Mesenteric fat pad (tissue), 1 donor: ENCODE measurements at places on chromosomes 1 and 21. TPM values are rescaled to one million over a fixed set of nuclear protein-coding genes. Genes with fewer than 3 reads are reported as not detected.
A peak's percentile ranks its signal among the peaks of the same experiment; 100 is the strongest.

DNA sequence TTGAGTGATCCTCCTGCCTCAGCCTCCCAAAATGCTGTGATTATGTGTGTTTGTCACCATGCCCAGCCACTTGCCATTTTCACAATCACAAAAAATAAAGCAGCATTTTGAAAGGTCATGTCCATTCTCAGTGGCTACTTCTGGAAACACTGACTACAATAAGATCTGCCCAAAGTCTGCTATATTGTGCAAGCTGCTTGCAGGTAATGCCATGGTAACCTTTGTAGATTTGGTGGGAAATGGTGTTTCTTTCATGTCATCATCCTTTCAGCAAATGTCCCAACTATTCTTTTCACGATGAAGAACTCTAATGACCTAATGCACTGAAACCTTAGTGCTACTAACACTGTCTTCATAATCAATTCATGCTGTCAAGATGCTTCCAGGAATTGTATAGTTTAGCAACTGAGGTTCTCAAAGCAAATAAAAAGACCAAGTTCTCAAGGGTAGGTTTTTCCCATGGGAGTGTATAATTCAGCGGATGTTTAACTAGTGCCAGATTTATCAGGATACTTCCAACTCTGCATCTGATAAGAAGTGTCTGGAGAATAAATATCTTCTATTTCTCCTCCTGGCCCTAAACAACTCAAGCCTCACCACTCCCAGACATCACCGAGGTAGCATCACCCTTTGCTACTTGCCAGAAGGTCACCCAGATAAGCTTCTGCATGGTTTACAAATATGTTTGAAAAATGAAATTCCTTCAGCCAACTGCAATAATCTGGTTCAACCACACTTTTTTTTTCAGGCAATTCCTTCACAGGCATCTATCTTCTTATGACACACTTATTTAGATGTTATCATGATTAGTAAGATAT is 132.0 kb upstream of the ZC3H11B start:
- DNase-seq, result no peak

Gene IQGAP3
- 0.55 TPM for total RNA-seq

- no peak for DNase-seq
Measured at GRCh38 chr1:219581344-219581743, 31.6 kb downstream of the ZC3H11B start.

- DNase-seq, result no peak
Measured at GRCh38 chr1:243494741-243495431, 239.0 kb downstream of the SDCCAG8 start.

- no peak for DNase-seq
Measured at GRCh38 chr1:62529227-62529626, 68.1 kb upstream of the ANGPTL3 start.

Gene NUP210L
- total RNA-seq, result not detected

GRCh38 chr1:23035823-23036452 is 16.7 kb downstream of the KDM1A start:
- no peak for DNase-seq

DNA sequence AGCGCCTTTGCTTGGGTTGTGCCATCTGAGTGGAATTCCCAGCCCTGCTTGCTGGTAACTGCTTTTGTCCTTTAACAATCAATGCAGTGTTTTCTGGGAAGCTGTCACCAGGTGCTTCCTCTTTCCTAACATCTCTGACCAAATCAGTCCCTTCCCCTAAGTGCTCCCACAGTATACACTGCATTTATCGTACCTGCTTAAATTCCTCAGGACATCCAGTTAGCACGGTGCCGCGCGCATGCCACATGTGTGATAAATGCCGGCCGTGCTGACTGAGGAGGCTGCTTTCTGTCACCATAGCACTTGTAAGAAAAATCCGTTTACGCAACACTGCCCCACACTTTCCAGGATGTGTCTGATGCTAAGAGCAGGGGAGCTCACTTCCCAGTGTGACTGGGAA is 115.4 kb downstream of the BCAR3 start:
- DNase-seq, result no peak

DNA sequence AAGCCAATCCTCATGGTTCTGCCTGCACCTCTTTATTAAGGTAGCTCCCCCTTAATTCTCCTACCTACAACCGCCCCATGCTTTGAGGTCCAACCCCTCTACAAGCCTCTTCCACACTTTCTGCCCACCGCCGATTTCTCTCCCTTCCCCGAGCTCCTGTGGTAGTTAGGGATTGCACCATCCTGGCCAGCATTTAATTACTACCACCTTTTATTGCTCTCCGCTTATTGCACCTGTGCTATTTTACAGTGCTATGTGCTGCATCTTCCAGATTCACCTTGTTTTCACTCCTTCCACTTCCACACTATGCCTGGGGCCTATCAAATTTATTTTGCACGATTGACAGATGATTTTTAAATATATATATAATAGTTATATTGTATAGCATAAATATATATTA is 29.3 kb upstream of the DNAJC11 start:
- DNase-seq, result no peak

Gene NBPF4
- not detected for total RNA-seq

- DNase-seq, result no peak
Measured at GRCh38 chr21:39874206-39874605, 7.0 kb downstream of the PCP4 start.

Gene ARHGEF11
- total RNA-seq, result 37.7 TPM

GRCh38 chr1:28508435-28508754 is 2.6 kb downstream of the RCC1 start:
- DNase-seq, result no peak

DNA sequence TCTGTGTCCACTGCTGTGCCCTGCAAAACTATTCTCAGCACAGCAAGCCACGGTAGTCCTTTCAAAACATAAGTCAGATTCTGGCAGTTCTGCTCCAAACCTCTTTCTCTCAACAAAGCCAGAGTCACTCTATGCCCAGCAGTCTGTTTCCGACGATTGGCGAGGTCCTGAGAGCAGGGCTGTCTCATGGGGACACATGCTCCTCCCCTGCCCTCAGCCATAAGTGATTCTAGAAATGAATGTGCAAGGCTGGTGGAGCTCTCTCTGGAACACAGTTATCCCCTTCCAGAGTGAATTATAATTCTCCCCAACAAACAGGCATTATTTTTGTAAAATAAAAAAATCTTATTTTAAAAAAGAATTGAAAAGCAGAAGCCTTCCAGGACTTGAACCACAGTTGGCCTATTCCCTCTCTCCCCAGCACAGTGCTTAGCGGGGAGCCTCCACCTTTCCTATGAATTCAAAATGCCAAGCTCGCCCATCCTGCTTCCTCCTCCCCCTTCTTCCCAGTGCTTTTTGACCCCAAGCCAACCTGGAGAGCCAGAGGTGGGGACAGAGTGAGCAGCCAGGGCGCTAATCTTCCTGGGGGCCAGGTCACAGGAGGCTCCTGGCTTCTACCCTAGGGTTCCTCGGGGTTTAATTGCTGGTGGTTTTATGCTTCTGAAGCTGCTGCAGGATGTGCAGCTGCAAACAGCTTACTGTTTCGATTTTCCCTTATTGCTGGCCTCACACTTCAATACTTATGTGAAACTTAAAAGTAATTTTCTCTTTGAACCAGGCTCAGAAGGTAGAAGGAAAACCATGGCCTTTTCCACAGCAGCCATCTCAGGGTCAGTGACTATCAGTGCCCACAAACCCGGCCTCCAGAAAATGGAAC is 41.1 kb downstream of the KCNJ6 start:
- DNase-seq, result no peak

GRCh38 chr1:226653311-226653921 is 85.7 kb downstream of the ITPKB start:
- DNase-seq, result no peak

Gene KRTAP7-1
- total RNA-seq, result not detected

- DNase-seq, result no peak
Measured at GRCh38 chr1:7826363-7826762, 26.5 kb downstream of the UTS2 start.

- no peak for DNase-seq
Measured at GRCh38 chr1:213693864-213694263, 293.9 kb upstream of the PROX1 start.

- DNase-seq, result peak; percentile 72
Measured at GRCh38 chr21:42587036-42587435, 66.4 kb upstream of the PDE9A start.

- DNase-seq, result no peak
Measured at GRCh38 chr1:28534671-28535070, 18.2 kb upstream of the TRNAU1AP start.

Gene SEC16B
- 2.9 TPM for total RNA-seq

- DNase-seq, result no peak
Measured at GRCh38 chr1:171254859-171255258, 6.6 kb downstream of the FMO1 start.

DNA sequence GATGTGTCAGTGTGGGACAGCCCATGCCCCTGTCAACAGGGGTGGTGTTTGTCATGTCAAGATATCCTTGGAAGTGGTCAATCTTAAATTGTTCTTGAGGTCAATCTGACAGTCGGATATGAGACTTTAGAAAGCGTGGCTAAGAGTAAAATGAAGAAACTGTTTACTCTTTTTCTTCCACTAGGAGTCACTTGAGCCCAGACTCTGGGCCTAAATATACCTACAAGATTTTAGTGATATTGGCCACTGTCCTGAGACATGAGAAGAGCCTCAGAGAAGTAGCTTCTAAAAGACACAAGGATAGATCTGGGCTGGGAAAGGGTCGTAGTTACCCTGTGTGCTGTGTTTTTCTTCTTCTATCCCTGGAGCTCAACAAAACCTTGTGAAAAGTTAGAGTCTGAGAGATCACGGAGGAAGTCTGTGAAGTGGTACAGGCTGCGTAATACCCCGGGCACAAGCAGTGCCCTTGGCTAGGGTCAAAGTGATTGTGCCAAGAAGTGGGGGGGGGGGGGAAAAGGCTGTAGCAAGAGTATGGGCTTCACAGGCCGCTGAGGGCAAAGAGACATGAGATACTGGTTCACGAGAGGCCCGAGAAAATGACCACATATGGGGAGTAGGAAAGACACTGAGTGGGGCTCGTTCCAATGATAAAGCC is 355.2 kb upstream of the GREM2 start:
- DNase-seq, result no peak

Gene C1QB
- total RNA-seq, result 531 TPM

DNA sequence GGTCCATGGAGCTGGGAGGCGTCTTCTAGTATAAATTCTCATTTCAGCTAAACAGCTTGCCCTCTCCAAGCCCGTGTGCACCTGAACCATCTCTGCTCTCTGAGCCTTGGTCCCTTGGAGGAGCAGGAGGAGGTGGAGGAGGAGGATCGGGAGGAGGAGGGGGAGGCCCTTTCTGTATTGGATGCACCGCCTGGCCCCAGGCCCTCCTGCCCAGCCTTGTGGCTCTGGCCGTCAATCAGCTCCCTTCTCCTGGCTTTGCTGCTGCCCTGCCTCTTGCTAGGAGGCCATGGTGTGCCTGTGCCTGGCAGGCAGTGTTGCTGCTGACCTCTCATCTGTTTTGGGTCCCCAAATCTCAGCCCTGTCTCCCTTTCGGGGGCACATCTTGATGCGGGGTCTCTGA is 9.0 kb downstream of the COL18A1 start:
- no peak for DNase-seq

- no peak for DNase-seq
Measured at GRCh38 chr1:41411229-41411628, 50.0 kb downstream of the FOXO6 start.

- DNase-seq, result no peak
Measured at GRCh38 chr1:185603158-185603557, 131.0 kb upstream of the HMCN1 start.

- no peak for DNase-seq
Measured at GRCh38 chr1:26994787-26995517, 1.5 kb downstream of the TRNP1 start.

DNA sequence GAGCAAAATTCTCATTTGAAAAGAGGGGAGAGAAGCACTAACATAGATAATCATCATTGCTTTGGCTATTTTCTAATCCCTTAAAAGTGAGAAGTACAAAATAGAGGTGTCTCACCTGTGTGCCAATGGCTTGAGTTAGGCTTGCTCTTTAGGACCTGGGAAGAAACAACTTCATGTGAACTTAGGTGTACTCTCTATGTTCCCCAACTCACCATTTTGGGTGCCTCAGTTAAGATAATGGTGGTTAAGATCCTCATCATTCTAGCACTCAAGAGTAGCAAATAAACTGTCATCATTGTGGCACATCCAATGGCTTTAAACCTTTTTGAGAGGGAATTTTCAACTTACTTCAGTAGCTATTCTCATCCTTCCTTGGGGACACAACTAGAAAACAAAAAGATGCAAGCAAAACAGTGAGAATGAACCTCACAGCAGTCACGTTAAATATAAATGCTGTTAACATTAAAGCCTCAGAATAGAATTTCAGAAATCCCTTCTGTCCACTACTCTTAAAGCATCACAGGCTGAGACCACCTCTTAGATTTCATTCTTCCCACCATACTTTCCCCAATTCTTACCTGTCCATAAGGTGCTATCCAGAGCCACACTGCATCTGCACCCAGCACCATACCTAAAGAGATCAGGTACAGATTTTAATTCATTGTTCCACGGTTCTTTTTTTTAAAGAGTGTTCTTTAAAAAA is 1.2 kb downstream of the GAS5 start:
- DNase-seq, result no peak

Gene CAMTA1
- total RNA-seq, result 51.8 TPM

Gene SAMSN1
- total RNA-seq, result 42.4 TPM

Gene PSRC1
- 0.90 TPM for total RNA-seq
